Osteoblast (primary cell): ENCODE measurements at places on chromosomes 12 and 14. TPM values are rescaled to one million over a fixed set of nuclear protein-coding genes. Genes with fewer than 3 reads are reported as not detected.

The GLIPR1L1 gene
- not detected in 2 replicates for total RNA-seq

The CBLN3 gene
- 3.5 and 4.0 TPM in 2 replicates for total RNA-seq

The SETD1B gene
- 5.0 and 5.8 TPM in 2 replicates for total RNA-seq

The OTX2 gene
- not detected in 2 replicates for total RNA-seq

The RPGRIP1 gene
- under 0.01 TPM in 1 of 2 replicates, not detected in the other for total RNA-seq

The PTGDR gene
- 1.4 and 1.5 TPM in 2 replicates for total RNA-seq

The ZDHHC22 gene
- not detected in 2 replicates for total RNA-seq

The SLC8B1 gene
- 16.5 and 19.5 TPM in 2 replicates for total RNA-seq

The RNASE7 gene
- not detected in 2 replicates for total RNA-seq

The SERPINA10 gene
- not detected in 2 replicates for total RNA-seq

The SMCO2 gene
- 0.72 and 0.88 TPM in 2 replicates for total RNA-seq

The ADAM21 gene
- total RNA-seq: under 0.01 TPM in 1 of 2 replicates, not detected in the other

The MYF6 gene
- not detected in 2 replicates for total RNA-seq

The SERPINA6 gene
- not detected in 2 replicates for total RNA-seq

The GUCY2C gene
- total RNA-seq: not detected in 2 replicates

The NOC4L gene
- 7.7 and 11.2 TPM in 2 replicates for total RNA-seq

The POMT2 gene
- 11.6 and 13.3 TPM in 2 replicates for total RNA-seq

The RGS6 gene
- total RNA-seq: not detected in 2 replicates

The MYL6B gene
- 49.8 and 53.9 TPM in 2 replicates for total RNA-seq

The CYP46A1 gene
- 0.36 and 0.59 TPM in 2 replicates for total RNA-seq

The BCL7A gene
- total RNA-seq: 4.4 and 4.7 TPM in 2 replicates

The PDE6H gene
- not detected in 2 replicates for total RNA-seq

The BLOC1S1 gene
- total RNA-seq: 46.0 and 59.4 TPM in 2 replicates

The PPP1R1A gene
- 0.36 TPM in 1 of 2 replicates, not detected in the other for total RNA-seq

The CELA1 gene
- not detected in 2 replicates for total RNA-seq

The BMAL2 gene
- 18.3 and 21.7 TPM in 2 replicates for total RNA-seq

The BEST3 gene
- under 0.01 TPM in 1 of 2 replicates, not detected in the other for total RNA-seq

The PRORP gene
- 27.7 and 30.4 TPM in 2 replicates for total RNA-seq
